ENCODE measurements at places on chromosomes 4 and X. TPM values are rescaled to one million over a fixed set of nuclear protein-coding genes. Genes with fewer than 3 reads are reported as not detected.

Gene DKK2
- total RNA-seq = 0.23 TPM

- peaks cover 19% of the 10 kb centered on the region for H3K4me1 ChIP-seq
- no peaks in the 10 kb centered on the region for H3K36me3 ChIP-seq
- no peak overlapping the region for H3K27ac ChIP-seq
- no peaks in the 10 kb centered on the region for H3K27me3 ChIP-seq
- no peak for DNase-seq
Observed at GRCh38 chr4:122764071-122764820, 31.7 kb downstream of the BBS12 start.

GRCh38 chr4:142463206-142463605 is 382.9 kb downstream of the INPP4B start:
- no peaks in the 10 kb centered on the region for H3K4me1 ChIP-seq
- H3K4me3 ChIP-seq = no peak overlapping the region
- no peak for DNase-seq
- no peaks in the 10 kb centered on the region for H3K27me3 ChIP-seq

- no peaks in the 10 kb centered on the region for H3K36me3 ChIP-seq
- H3K27me3 ChIP-seq = no peaks in the 10 kb centered on the region
- no peak overlapping the region for H3K27ac ChIP-seq
- DNase-seq = no peak
Observed at GRCh38 chr4:130955520-130955919, 1859.6 kb downstream of the C4orf33 start.

Gene CT45A9
- not detected for total RNA-seq
